Right renal pelvis (tissue), 4 donors: ENCODE measurements at places on chromosomes 16 and 17. TPM values are rescaled to one million over a fixed set of nuclear protein-coding genes. Genes with fewer than 3 reads are reported as not detected.

Gene CTNS
- polyA plus RNA-seq, result 22.5 TPM

Gene PROCA1
- polyA plus RNA-seq, result 7.3 TPM

Gene C16orf46
- polyA plus RNA-seq, result 1.7 TPM

Gene PLCG2
- 41.8 TPM for polyA plus RNA-seq

Gene DPEP1
- 34.4 TPM for polyA plus RNA-seq

Gene SULT1A3
- polyA plus RNA-seq, result 12.0 TPM

Gene CCDC144A
- 0.40 TPM for polyA plus RNA-seq

Gene KRT36
- not detected for polyA plus RNA-seq
